Ascending aorta (tissue), 2 donors: ENCODE measurements at places on chromosomes 7 and 10. TPM values are rescaled to one million over a fixed set of nuclear protein-coding genes. Genes with fewer than 3 reads are reported as not detected.
A peak's percentile ranks its signal among the peaks of the same experiment; 100 is the strongest.

DNA sequence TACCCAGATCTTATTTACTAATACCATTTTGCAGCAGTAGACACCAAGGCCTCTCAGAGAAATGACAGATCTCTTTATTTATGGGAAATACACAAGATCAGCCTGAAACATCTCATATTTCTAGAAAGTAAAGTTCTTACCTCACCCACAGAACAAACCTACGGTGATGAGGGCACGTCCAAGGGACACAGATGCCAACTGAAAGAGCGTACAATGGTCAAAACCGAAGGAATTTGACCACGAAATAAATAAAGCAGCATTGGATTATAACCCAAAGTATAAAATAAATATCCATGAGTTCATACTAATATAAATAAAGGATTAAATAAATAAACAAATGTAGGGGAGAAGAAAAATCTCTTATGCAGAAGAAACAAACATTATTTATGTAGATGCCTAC lies 747.0 kb downstream of the TNS3 start:
- H3K36me3 ChIP-seq: no peaks in the 10 kb centered on the region
- H3K4me3 ChIP-seq: no peak overlapping the region
- no peak for DNase-seq
- H3K27ac ChIP-seq: no peak overlapping the region
- H3K27me3 ChIP-seq: no peaks in the 10 kb centered on the region
- peaks cover 2% of the 10 kb centered on the region for H3K4me1 ChIP-seq

DNA sequence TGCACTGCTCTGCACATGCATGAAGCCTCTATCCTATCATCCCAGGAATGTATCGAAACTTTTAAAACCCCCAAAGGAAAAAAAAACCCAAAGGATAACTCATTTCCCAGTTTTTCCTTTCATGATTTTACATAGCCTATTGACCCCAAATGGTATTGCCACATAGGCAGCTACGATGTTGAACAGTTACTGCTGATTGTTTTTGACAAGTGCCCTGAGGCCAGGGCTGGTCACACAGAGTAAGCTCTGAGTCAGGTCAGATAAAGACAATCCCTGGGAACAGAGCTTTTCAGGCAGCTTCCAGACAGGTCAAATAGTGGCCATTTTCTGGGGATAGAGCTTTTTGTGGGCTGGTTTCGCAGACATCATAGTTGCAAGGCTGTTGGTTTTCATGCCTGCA lies 52.1 kb downstream of the MYL10 start:
- no peaks in the 10 kb centered on the region for H3K4me1 ChIP-seq
- no peak overlapping the region for H3K27ac ChIP-seq
- H3K27me3 ChIP-seq: no peaks in the 10 kb centered on the region
- peak; percentile 24 for DNase-seq

DNA sequence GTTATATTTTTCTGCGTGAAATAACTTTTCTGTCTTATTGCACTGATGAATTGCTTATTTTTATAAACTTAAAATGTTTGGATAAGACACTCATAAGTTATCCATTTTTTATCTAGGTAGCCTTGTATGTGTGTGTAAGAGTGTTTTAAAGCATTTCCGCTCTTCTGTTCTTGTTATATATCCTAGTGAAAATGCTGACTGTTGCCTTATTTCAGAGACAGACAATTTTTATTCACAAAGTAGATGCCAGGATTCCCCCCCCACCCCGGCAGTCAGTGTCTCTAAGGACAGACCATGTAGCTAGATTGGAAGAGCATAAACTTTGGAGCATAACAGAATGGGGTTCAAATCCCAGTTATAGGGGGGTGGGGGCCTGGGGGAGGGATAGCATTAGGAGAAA lies 1.6 kb downstream of the SMC3 start:
- H3K4me1 ChIP-seq: no peaks in the 10 kb centered on the region
- H3K36me3 ChIP-seq: no peaks in the 10 kb centered on the region
- no peak for DNase-seq
- H3K27me3 ChIP-seq: no peaks in the 10 kb centered on the region
- no peak overlapping the region for H3K27ac ChIP-seq

GRCh38 chr7:7641129-7641663 lies 644 bp downstream of the UMAD1 start:
- no peaks in the 10 kb centered on the region for H3K27me3 ChIP-seq
- DNase-seq: no peak
- H3K4me3 ChIP-seq: peak overlapping the region; percentile 84
- peak overlapping the region; percentile 86 for H3K27ac ChIP-seq
- peaks cover 9% of the 10 kb centered on the region for H3K4me1 ChIP-seq
- no peaks in the 10 kb centered on the region for H3K36me3 ChIP-seq

- no peak for DNase-seq
- no peaks in the 10 kb centered on the region for H3K27me3 ChIP-seq
- H3K36me3 ChIP-seq: peaks cover 11% of the 10 kb centered on the region
- no peak overlapping the region for H3K4me3 ChIP-seq
- no peak overlapping the region for H3K27ac ChIP-seq
Observed at GRCh38 chr7:43943417-43944187, 17.4 kb downstream of the UBE2D4 start.

Gene DAGLB
- 5.2 TPM for total RNA-seq
